GM12865 (cell line): ENCODE measurements at places on chromosomes 16 and 17.

DNA sequence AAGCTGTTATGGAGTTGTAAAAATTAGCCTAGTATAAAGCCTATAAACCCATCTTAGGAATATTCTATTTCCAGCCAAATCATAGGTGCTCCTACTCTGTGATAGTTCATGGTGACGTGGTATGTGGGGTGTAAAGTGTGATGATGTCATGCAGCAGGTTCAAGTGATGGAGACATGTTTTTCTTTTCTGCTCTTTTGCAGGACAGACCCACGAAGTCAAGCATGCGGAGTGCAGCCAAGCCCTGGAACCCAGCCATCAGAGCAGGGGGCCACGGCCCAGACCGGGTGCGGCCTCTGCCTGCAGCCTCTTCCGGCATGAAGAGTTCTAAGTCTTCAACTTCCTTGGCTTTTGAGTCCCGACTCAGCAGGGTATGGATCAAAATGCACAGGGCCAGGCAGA, 87.3 kb downstream of the SPECC1 start:
- no peak for DNase-seq

DNA sequence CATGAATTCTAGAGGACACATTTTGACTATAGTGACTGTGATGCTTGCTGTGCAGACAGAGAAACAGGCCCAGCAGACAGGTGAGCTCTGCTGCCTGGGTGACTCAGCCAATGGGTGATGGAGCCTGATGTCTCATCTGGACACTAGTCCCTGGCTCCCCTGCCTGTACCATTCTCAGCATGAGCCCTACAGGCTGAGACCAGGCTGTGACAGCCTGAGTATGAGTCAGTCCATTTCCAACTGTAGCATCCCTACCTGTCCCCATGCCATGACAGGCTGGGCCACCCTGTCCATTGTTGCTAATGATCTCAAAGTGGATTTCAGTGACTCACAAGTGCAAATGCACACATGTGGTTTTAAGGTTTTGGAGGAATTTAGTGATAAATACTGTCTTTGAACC, 102.5 kb upstream of the EEF2KMT start:
- no peak for DNase-seq

DNA sequence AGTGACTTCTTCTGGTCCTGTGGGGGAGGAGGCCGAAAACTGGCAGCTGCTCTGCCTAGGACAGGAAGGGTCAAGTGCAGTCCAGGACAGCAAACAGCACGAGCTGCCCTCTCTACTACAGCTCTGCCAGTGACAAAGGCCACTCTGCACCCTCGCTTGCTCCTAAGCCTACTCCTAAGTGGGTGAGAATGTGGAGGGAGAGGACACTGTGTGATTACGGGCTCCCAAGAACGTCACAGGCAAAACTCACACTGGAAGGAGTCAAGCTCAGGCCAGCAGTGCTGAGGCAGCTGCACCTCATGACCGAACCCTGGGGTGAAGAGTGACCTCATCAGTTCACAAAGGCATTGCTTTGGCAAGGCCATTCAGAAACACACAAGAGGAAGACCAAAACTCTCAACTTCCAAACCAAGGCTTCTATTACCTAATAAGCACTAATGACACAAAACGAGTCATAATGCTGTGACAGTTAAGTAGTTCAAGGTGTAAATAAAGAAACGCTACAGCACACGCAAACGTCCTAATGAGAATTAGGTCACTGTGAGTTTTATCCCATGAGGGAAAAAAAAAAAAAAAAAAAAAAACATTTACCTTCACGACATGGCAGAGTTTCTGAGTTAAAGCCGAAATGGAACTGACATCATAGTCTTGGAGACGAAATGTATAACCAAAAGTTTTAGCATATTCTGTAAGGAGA, 35.1 kb downstream of the MARF1 start:
- no peak for DNase-seq

DNA sequence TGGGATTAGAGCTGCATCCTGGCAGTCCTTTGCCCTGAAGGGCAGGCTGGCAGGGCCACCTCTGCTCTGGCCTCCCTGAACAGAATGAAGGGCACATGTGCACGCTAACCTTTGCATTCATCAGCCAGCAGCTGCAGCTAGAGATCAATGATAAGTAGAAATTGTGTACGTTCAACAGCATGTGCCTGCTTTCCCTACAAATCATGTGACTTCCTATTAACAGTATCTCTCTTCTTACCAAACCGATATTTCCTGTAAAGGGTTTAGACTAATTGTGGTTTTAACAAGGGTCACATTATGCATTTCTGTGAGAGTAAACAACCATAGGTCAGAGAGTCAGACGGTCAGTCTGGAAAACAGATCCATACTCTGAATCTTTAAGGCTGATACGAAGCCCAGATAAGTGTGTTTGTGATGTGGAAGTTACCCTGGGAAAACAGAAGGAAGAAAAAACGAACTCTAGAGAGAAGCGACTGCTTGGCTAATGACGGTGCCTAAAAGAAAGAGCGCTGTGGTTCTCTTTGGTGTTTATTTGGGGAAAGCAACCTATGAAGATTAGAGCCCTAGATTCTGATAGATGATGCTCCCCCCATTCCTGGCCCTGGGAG, 219.4 kb downstream of the MAF start:
- DNase-seq, result no peak

DNA sequence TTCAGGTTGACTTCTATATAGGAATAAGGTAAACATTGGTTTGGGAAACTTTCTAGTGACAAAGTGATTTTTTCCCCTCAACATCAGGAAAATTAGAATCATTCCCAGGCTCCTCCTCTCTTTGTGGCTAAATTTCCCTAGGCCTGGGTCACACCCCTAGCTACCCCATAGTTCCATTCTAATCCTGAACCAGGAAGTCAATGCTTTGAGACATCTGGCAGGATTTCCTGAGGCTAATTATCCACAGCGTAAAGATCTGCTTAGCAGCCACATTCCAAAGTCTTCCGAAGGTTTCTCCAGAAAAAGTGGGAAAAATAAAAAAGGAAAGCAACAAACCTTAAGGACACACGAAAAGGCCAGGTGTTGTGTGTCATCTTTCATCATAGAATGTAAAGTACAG, 60.3 kb upstream of the CORO6 start:
- no peak for DNase-seq

GRCh38 chr16:72786606-72787005, 261.3 kb downstream of the ZFHX3 start:
- DNase-seq, result no peak

- DNase-seq, result peak; percentile 25
These were observed 48.3 kb downstream of the WDR45B start for GRCh38 chr17:82599674-82600661.

GRCh38 chr17:79948945-79949655, 86.6 kb downstream of the TBC1D16 start:
- no peak for DNase-seq

- DNase-seq, result no peak
These were observed 97.9 kb upstream of the ZNF469 start for GRCh38 chr16:88284626-88285513.

- no peak for DNase-seq
These were observed 220.1 kb upstream of the GSE1 start for GRCh38 chr16:85392756-85393673.

DNA sequence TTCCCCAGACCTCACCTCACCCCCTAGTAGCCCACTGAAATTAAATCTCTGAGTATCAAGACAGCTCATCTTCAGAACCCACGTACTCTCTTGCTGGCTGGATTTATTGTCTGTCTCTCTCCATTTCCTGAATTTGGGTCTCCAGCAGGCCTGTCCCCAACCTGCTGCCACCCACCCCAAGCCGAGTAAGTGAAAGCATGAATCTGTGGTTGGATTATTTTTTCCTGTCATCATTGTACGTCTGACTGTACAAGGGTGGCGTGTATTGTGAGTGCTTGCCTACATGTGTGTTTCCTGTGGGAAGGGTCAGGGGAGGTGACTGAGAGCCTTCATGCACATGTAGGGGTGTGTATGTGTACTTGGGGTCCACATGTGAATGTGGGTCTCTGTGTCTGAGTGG, 5.4 kb downstream of the TNP2 start:
- peak; percentile 66 for DNase-seq

DNA sequence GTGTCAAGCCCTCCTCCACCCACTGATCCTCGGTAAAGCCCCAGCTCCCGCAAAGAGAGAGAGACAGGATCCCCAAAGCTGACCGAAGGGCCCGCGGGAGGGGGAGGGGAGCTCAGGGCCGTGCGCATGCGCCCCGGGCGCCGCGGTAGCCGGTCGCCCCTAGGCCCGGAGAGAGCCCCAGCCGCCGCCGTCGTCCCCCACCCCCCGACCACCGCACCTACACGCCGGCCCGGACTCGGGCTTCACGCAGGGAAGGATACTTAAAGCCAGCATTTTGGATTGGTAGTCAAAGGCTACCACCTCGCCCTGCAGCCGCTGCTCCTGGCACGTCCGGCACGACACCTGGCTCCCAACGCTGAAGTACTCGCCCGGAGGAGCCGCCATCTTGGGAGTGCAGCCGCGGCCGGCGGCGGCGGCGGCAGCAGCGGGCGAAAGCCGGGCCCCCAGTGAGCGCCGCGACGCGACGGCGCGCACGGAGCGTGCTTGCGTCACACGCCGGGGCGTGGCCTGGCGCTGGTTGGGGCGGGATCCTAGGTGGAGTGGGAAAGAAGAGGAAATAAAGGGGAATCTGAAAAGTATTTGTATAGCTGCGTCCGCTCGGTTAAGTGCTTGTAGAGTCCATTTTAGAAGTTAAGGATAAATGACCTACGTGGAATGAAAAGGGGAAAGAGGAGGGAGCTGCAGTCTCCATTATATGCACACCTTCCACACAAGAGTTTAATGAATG, at the start of gene LSM12:
LSM12 (minus strand) TSS at position 468 of the 727 bp plus-strand sequence; CDS start at position 384, 84 bp downstream.
- DNase-seq, result peak; percentile 95

- DNase-seq, result peak; percentile 64
These were observed 24.0 kb upstream of the GRIN2A start for GRCh38 chr16:10206215-10206614.

GRCh38 chr17:43114151-43114552, 11.0 kb downstream of the BRCA1 start:
- DNase-seq, result no peak

- DNase-seq, result no peak
These were observed 85.3 kb upstream of the FOXF1 start for GRCh38 chr16:86424985-86425384.

DNA sequence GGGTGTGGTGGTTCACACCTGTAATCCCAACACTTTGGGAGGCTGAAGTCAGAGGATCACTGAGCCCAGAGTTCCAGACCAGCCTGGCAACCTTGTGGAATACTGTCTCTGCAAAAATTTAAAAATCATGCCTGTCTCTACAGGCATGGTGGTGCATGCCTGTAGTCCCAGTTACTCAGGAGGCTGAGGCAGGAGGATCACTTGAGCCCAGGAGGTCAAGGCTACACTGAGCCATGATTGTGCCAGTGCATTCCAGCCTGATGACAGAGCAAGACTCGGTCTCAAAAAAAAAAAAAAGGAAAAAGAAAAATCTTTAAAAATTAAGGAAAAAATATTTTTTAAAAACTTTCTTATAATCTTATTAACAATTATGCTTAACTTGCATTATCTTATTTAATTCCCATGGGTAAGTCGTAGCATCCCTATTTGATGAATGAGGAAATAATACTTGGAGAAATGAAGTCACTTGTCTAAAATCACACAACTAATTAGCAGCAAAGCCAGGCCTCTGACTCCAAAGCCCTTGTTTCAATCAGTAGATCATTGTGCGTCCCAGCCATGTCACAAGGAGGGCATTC, 13.6 kb downstream of the MFSD11 start:
- DNase-seq, result no peak

- no peak for DNase-seq
These were observed 215.4 kb downstream of the CHD9NB start for GRCh38 chr16:52837251-52837650.

DNA sequence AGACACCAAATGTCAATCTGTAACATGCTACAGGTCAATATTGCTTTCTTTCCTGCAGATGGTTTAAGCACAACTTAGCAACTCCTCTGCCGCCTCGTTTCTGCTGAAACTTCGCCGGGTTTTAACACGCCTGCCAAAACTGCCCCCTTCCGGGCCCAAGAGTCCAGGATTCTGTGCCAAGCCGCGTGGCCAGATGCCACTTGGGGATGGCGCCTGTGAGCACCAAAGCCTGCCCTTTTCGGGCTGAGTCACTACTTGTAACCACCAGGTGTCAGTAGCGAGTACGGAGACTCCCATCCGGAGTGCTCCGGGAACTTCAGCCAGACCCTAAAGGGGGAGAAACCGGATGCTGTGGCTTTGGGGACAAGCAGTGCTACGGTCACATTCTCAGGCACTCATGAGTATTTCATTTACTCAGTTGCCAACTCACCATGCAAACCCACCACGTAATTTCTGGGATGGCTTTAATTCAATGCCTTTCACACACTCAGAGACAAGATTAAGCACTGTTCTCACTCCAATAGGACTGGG, 7.8 kb downstream of the PMP22 start:
- DNase-seq, result peak; percentile 64

GRCh38 chr17:1752425-1753262, 9.2 kb upstream of the SERPINF1 start:
- no peak for DNase-seq

GRCh38 chr17:38881600-38882191, 11.8 kb downstream of the LASP1 start:
- peak; percentile 23 for DNase-seq

DNA sequence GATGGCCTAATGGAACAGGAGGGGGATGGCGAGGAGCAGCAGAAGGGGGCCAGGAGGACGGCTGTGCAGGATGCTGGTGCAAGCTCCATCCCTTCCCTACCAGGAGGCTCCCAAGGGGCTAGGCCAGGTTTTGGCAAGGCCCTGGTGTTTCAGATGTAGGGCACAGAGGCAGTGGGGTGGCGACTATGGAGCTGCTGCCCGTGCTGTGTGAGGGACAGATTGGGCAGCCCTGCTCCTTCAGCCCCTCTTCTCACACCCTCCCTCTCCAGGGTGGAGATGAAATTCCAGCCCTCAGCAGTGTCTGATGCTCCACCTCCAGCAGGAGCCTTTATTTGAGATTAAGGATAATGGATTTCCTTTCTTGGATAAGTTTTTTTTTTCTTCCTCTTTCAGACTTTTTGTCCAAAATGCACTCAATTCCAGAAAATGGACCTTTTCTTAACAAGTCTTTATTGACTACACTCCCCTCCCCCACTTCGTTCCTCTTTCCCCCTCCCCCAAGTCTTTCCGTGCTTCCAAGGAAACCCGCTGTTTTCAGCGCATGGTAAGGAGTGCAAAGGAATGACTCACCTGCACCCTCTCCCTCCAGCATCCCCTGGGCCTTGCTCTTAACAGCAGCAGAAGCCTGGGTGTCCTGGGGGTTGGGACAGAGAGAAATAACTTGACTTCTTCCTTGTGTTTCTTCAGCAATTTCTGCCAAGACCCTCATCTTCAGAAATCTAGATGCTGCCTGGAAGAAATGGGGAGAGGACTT, 95.2 kb downstream of the CCDC182 start:
- no peak for DNase-seq

DNA sequence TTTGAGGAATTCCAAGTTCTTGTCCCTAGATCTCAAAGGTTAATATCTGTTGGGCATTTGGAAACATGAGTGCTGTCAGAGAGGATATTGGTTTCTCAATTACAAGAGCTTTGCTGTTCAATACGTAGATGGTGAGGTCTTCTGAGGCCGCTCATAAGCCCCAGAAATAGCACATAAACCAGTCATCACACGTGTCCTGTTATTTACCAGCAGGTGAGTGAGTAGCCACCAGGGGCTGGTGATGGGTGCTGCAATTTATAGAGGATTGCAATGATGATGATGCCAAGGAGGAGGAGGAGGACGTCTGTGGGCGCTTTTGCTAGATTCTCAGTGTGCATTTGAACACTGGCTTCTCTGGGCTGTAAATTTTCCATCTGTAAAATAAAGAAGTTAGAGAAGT, 89.0 kb downstream of the SALL1 start:
- no peak for DNase-seq

- no peak for DNase-seq
These were observed 46.7 kb downstream of the WNT3 start for GRCh38 chr17:46771561-46772474.

- DNase-seq, result no peak
These were observed 2.6 kb downstream of the ABCA9 start for GRCh38 chr17:69058165-69058564.

GRCh38 chr16:2468725-2469398, 2.2 kb upstream of the NTN3 start:
- peak; percentile 69 for DNase-seq
